ENCODE measurements at places on chromosomes 1 and 21.

DNA sequence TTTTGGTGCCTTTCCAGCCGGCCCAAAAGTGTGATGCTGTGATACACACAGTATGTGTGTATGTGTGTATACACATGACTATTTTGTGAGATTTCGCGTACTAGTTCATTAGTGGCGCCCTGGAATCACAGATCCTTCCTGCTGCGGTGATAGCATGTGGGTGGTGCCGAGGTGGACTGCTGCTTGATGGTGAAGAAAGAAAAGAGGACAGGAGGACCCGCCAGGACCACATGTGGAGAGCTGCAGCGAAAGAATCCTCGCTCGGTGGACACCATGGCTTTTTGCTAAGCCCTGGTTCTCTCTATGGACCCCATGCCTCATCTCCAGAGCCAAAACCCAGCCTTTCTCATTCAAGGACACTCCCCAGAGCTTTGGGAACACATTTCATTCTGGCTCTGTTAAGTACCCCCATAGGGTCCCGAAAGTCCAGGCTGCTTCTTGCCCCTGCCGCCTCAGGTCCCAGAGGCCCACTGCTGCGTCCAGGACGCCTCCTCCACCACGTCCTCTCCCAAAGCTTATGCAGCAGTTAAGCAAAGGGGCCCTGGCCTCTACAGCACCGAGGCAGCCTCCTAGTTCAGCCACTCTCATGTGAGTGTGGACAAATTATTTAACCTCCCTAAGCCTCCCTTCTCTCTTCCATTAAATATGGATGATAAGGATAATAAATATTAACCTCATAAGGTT, 32.8 kb upstream of the COX20 start:
- DNase-seq: no peak

DNA sequence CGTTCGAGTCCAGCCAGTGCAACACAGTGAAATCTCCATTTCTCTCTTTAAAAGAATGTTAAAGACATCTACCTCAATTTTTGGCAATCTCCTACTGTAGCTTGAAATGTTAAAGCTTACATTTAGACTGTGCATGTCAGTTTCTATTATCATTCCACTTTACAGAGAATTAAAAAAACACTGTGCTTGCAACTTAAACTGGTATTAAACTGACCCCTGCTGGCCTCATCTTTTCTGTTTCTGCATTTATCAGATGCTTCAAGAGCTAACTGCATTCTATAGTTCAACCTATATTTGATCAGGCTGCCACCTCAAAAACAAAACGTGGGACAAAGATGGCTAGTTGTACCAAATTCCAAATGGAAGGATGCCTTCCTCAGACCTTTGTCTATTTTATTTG, 226.5 kb downstream of the SMYD3 start:
- DNase-seq: peak; percentile 48

GRCh38 chr1:88647249-88647645, 36.8 kb upstream of the PKN2 start:
- DNase-seq: no peak

DNA sequence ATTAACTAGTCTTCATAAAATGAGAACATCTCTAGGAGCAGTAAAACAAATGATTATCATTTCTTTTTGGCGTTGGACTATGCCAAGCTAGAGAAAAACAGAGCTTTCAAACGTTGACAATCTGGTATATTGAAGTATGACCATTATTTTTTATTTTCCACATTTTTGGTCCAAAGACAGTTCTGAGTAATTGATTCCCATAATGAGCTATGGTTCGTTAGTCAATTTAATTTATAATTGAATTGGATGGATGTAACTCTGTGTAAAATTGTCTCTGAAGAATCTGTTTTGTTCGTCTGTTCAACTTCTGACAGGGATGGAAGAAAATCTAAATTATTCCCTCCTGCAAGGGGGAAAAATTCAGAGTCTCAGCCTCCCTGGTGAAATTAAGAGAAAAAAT, 234.5 kb downstream of the LMO4 start:
- DNase-seq: no peak

DNA sequence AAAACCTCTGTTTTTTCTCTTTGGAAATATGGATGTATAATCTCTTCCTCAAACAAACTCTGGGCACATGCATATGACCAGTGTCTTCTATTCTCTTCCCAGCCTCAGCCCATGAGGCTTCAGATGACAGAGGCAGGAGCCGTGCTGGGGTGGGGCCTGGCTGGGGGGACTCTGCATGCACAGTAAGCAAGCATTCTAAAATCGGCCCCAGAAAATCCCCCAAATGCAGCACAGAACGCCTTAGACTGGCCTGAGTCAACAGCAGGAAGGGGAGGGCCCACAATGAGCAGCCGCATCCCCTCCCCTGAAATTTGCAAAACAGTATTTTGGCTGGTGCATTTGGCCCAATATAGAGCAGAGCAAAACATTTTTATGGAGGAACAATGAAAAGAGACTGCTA, 47.8 kb downstream of the ITPKB start:
- no peak for DNase-seq

GRCh38 chr1:33234588-33234990, 21.7 kb upstream of the ZNF362 start:
- no peak for DNase-seq

DNA sequence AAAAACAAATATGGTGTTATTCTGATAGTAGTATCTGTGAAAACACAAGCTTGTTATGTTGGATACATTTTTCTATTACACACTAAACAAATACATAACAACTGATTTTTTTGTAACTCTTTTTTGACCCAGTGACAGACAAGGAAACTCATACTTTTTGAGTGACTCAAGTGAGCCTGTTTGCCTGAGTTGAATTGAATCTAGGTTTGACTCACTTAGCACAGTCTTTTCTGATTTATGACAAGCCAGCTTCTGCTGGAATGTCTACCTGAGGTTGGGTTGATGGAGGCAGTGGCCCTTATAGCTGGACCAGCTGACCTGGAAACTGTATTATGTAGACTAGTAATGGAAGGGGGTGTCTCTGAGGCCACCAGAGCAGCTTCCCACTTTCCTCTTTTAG, 4.2 kb upstream of the CLCA4 start:
- DNase-seq: no peak

DNA sequence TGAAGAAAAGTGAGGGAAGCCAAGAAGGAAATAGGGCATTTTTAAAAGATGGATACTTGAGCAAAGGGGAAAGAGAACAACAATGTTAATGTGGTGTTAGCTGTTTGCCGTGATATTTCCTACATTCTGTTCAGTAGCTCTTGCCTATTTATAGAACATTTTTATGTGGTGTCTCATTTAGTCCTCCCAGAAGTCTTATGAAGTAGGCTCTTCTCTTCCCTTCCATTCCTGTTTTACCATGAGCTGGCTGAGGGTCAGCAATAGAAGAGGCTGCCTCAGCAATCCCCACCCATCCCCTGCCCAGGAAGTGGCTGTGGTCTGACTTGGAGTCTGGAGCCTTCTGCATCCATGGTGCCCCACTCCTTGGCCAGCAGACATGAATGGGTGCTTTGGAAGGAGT, 60.1 kb downstream of the KIAA0040 start:
- no peak for DNase-seq

DNA sequence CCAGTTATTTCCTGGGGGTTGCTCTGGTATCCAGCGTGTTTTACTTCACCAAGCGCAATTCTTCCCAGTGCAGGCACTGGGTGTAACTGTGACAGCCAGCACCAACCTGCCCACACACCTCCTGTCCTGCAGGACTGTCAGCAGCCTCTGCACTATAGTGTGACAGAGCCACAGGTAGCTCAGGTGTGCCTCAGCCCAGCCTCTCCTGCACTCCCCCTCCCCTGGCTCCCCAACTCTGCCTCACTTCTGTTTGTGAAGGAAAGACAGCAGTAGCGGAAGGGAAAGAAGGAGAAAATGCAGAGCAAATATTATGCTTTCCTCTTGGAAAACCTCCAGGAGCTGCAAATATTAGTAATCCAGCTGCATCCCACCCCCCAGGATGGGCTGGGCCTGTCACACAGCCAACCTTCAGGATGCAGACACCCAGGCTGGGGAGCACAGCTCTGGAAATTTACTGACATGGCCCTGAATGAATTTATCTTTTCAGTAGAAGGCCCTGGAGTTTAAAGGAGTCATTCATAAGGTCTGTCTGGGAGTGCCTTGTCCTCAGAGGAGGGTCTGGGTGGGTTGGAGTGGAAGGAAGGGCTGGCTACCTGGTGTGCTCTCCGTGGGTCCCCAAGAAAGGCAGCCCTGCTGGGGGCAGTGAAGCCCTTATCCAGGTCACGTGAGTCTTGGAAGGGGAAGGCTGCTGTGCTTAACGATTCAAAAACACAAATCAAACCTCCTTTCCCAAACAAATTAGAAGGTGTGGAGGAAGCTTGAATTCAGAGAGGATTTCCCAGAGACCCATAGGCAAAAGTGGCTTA, 20.9 kb downstream of the CAPN2 start:
- DNase-seq: no peak

GRCh38 chr1:68307378-68307787, 75.1 kb upstream of the WLS start:
- no peak for DNase-seq

Data from Peyer's patch (tissue), 4 donors.